ENCODE measurements at places on chromosomes 3 and 15.
A peak's percentile ranks its signal among the peaks of the same experiment; 100 is the strongest.

GRCh38 chr3:138850151-138850550 lies 15.4 kb upstream of the PIK3CB start:
- H3K4me1 ChIP-seq, result no peaks in the 10 kb centered on the region
- no peaks in the 10 kb centered on the region for H3K36me3 ChIP-seq
- DNase-seq, result no peak
- H3K27me3 ChIP-seq, result no peaks in the 10 kb centered on the region

DNA sequence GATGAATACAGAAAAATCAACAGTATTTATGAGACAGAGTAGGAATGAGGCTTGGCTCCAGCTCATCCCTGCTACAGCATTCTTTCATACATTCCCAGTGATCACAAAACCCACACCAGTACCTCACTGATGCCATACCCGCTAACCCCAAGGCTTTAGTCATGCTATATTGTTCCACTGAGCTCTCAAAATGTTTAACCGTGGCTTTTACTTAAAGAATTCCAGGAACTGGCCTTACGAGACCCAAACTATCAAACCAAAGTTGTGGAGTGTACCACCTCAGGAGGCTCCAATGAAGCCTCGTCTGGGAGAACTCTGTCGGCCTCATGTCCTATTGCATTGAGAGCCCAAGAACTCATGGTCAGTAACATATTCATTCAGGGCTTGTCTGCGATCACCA lies 278.9 kb downstream of the ULK4 start:
- H3K27ac ChIP-seq, result no peak overlapping the region
- DNase-seq, result no peak
- no peaks in the 10 kb centered on the region for H3K4me1 ChIP-seq
- H3K27me3 ChIP-seq, result no peaks in the 10 kb centered on the region
- peaks cover 5% of the 10 kb centered on the region for H3K36me3 ChIP-seq

DNA sequence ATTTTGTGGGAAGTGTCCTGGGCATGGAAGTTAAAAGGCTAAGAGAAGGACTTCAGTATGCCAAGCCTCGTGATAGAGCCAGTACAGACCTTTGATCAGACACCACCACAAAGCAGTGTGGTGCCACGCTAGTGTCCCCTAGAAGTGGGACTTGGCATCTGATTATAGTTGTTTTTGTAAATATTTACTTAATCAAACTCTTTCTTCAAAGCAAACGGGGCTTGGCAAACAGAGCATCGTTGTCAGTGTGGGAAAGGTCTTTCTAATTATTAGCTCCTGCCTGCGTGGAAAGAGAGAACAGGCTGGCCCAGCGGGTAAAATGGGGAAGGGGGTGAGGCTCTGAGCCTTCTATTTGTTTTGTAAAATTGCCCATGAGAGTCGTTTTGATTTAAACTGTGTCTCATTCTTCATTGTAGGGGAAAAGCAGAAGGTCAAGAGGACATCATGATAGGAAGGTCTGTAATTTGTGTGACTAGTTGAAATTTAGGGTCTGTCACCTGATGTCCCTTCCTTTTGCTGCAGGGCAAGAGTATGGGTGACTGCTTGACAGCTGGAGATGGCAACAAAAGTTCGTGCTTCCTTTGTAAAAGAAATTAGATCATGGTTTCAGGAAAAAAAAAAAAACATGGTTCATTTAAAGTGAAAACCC lies 105.0 kb downstream of the IQCH start:
- no peak for DNase-seq
- H3K27me3 ChIP-seq, result no peaks in the 10 kb centered on the region
- no peak overlapping the region for H3K27ac ChIP-seq
- no peaks in the 10 kb centered on the region for H3K36me3 ChIP-seq
- H3K4me1 ChIP-seq, result no peaks in the 10 kb centered on the region

DNA sequence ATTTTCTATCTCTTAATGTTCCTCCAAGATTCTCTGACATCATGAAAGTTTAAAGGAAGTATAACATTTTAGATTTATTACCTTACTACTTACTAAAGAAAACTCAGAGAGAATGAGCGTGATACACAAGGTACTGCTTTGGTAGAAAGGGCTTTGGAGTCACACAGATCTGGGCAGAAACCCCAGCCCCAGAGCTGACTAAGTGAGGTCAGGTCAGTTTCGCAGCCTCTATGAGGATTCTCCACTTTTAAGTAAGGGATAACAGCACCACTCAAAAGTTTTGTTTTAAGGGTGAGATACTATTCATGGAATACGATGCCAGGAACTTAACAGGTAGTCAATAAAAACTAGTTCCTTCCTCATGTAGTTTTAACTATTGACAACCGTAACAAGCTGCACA lies 76.1 kb downstream of the CLDN11 start:
- no peaks in the 10 kb centered on the region for H3K4me1 ChIP-seq
- no peak overlapping the region for H3K27ac ChIP-seq
- H3K36me3 ChIP-seq, result no peaks in the 10 kb centered on the region
- no peak overlapping the region for H3K4me3 ChIP-seq
- no peaks in the 10 kb centered on the region for H3K27me3 ChIP-seq

DNA sequence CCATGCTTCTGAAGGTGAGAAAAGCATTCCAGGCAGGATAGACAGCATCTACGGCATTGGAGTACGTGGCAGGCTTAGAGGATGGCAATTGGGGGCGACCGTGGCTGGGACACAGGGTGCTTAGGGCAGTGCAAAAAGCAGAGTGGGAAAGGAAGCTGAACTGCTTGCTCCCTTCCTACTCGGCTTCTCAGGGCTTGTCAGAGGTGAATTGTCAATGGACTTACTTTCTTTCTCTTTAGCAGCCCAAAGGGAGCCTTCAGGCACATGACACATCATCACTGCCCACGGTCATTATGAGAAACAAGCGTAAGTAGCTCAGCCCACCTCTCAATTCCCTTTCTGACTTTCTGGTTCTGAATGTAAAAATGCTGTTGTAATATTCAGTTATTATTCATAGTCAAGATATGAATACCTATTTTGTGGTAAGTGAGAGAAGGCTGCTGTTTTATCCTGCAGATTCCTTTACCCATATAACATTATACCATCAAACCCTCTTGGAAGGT lies 84.3 kb downstream of the KLHL25 start:
- peaks cover 11% of the 10 kb centered on the region for H3K4me1 ChIP-seq
- H3K4me3 ChIP-seq, result no peak overlapping the region
- no peak overlapping the region for H3K27ac ChIP-seq
- no peaks in the 10 kb centered on the region for H3K27me3 ChIP-seq

GRCh38 chr15:98856532-98856907 lies 151.1 kb downstream of the PGPEP1L start:
- no peaks in the 10 kb centered on the region for H3K27me3 ChIP-seq
- DNase-seq, result no peak
- no peaks in the 10 kb centered on the region for H3K36me3 ChIP-seq
- peaks cover 63% of the 10 kb centered on the region for H3K4me1 ChIP-seq
- H3K27ac ChIP-seq, result no peak overlapping the region

DNA sequence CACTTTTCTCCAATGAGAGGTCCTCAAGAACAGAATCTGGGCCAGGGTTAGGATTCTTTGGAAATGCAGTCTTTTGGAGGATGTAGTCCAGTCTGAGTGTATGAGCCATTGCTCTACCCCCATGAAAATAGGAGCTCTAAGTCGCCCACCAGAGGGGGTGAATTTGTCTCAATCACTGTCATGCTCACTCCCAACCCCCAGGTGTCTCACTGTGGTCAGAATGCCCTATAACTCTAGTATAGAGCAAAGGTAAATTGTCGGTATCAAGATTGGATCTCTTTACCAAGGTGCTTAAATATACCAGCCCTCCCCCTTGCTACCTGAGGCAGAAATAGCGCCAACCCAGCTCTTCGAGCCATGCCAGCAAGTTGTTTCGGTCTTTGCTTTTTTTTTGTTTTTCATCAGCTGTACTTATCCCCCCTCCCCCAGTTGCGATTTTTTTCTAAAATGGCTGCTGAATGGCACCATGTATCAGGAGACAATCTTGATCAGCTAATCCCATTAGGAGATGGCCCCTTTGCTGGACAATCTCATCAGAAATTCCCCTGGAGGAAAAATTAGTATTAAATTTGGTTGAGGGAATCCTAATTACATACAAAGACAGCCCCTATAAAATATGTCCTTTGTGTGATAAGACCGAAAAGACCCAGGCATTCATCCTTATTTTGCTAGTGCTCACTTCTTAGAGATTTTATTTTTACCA lies 130.7 kb downstream of the EBLN2 start:
- H3K4me1 ChIP-seq, result no peaks in the 10 kb centered on the region
- no peaks in the 10 kb centered on the region for H3K36me3 ChIP-seq
- H3K4me3 ChIP-seq, result no peak overlapping the region

- no peak overlapping the region for H3K4me3 ChIP-seq
- no peak for DNase-seq
- no peak overlapping the region for H3K27ac ChIP-seq
- H3K4me1 ChIP-seq, result no peaks in the 10 kb centered on the region
These were observed 89.9 kb downstream of the LRTM1 start for GRCh38 chr3:54837964-54838363.

DNA sequence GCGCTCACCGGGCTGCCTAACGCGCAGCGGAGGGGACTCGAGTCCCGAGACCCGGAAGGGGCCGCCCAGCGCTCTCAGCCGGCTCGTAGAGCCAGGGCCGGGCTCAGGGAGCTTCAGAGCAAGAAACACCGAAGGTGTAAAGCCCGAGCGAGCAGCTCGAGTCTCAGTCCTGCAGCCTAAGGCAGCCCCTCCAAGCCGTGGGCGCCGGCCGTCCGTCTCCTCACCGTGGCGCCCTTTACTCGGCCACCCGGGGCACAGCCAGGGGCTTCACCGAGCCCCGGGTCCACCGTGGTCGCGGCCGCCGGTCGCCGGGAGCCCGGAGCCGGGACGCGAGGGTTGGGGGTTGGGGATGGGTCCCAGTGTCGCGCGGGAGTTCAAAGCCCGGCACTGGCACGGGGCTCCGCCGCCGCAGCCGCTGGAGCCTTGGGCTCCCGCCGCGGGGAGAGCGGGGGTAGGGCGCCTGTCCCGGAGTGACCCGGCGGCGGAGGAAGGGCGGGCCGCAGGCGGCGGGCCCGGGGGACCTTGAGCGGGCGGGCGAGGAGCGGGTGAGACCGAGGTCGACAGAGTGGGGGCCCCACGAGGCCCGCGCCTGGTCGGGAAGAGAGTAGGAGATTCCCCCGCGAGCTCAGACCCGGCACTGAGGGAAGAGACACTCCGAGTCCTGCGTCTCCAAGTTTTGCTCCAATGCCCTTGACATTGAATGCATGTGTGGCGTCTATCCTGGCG lies 26.9 kb upstream of the THRB start:
- H3K27ac ChIP-seq, result no peak overlapping the region
- H3K27me3 ChIP-seq, result peaks cover 50% of the 10 kb centered on the region
- no peaks in the 10 kb centered on the region for H3K36me3 ChIP-seq
- H3K4me3 ChIP-seq, result peak overlapping the region; percentile 29

DNA sequence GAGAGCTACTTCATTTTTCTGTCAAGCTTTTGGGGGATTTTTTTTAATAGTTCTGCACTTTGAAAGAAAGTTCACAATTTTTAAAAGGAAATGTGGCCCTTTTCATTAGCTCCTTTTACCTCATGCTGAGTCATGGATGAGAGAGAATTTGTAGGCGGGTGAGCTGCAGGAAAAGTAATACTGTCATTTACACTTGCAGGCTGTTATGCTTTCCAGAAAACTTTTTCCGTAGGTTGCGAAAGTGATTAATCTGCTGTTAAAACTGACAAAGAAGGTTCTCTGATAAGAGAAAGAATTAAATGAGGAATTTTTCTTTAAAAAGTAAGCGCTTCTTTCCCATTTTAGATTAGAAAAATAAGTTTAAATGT lies 430.2 kb downstream of the LPP start:
- peak overlapping the region; percentile 7 for H3K27ac ChIP-seq
- no peaks in the 10 kb centered on the region for H3K27me3 ChIP-seq
- no peaks in the 10 kb centered on the region for H3K36me3 ChIP-seq
- H3K4me1 ChIP-seq, result peaks cover 6% of the 10 kb centered on the region
- no peak overlapping the region for H3K4me3 ChIP-seq

DNA sequence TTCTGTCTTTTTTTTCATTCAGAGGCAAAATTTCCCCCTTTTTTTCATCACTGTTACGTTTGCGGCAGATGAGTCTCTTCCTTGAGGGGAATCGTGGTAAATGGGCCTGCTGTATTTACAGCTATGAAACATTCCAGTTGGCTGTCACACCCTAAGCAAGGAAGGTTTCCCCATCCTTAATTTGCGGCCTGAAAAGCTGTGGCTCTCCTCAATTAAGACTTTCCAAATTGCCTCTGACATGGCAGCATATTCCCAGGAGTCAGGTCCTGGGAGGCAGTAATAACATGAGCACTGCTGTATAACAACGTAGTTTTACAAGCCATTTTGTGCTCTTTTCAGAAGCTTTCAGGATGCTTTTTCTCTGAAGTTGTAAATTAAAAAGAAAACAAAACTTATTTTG lies 420.9 kb downstream of the LPP start:
- no peaks in the 10 kb centered on the region for H3K36me3 ChIP-seq
- H3K27ac ChIP-seq, result no peak overlapping the region
- no peak overlapping the region for H3K4me3 ChIP-seq
- DNase-seq, result no peak

DNA sequence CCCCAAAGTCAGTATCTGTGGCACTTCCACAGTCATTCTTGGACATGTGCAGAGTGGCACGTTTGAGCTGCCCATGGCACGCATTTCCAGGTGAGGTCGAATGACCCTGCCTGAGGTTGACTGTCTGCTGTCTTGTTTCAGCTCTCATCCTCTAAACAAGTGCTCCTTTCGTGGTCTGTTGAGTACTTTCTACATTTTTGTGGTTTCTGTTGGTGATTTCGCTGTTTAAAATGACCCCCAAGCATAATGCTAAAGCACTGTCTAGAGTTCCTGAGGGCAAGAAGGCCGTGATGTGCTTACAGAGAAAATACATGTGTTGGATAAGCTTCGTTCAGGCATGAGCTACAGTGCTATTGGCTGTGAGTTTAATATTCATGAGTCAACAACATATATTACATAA lies 40.0 kb upstream of the SAMMSON start:
- H3K4me3 ChIP-seq, result no peak overlapping the region
- no peaks in the 10 kb centered on the region for H3K36me3 ChIP-seq

GRCh38 chr3:22361521-22361920 lies 610.5 kb upstream of the ZNF385D start:
- H3K4me3 ChIP-seq, result no peak overlapping the region
- no peaks in the 10 kb centered on the region for H3K27me3 ChIP-seq
- H3K4me1 ChIP-seq, result no peaks in the 10 kb centered on the region
- H3K27ac ChIP-seq, result no peak overlapping the region

GRCh38 chr3:35602395-35602936 lies 36.9 kb upstream of the ARPP21 start:
- H3K27ac ChIP-seq, result no peak overlapping the region
- no peak overlapping the region for H3K4me3 ChIP-seq
- no peak for DNase-seq
- no peaks in the 10 kb centered on the region for H3K4me1 ChIP-seq
- H3K27me3 ChIP-seq, result no peaks in the 10 kb centered on the region
- no peaks in the 10 kb centered on the region for H3K36me3 ChIP-seq

DNA sequence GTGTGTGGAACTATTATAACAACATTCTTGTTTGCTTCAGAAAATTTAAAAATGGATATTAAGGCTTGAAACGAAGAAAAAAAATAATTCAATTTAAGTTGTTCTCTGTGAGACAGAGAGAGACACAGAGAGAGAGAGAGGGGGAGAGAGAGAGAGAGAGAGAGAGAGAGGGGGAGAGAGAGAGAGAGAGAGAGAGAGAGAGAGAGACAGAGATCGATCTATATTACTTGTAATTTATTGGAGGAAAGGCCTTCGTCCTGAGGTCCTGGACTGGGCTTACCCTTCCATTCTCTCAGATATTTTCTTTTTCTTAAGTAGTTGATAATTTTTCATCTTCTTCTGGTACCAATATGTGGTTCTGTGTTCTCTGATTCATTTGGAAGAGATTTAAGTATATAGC lies 25.9 kb downstream of the MFSD1 start:
- H3K27me3 ChIP-seq, result no peaks in the 10 kb centered on the region
- no peak for DNase-seq
- no peak overlapping the region for H3K27ac ChIP-seq
- no peak overlapping the region for H3K4me3 ChIP-seq
- H3K36me3 ChIP-seq, result peaks cover 10% of the 10 kb centered on the region
